Muscle of leg (tissue), 16 donors: ENCODE measurements at places on chromosomes 6 and 20. TPM values are rescaled to one million over a fixed set of nuclear protein-coding genes. Genes with fewer than 3 reads are reported as not detected.

FAM83C gene
- total RNA-seq: not detected

LIME1 gene
- 6.4 TPM for total RNA-seq

TCF21 gene
- under 0.01 TPM for total RNA-seq

ANKRD66 gene
- 0.66 TPM for total RNA-seq

TTBK1 gene
- total RNA-seq: under 0.01 TPM

FUT9 gene
- total RNA-seq: 0.04 TPM

PAQR8 gene
- 4.7 TPM for total RNA-seq

HSPA12B gene
- 18.3 TPM for total RNA-seq

GRCh38 chr20:33007376-33008335, at the start of gene BPIFB2:
TSS of gene BPIFB2 (plus strand) at chr20:33007704. CDS start at chr20:33008575, 871 bp downstream.
- no peak for DNase-seq
- H3K27ac ChIP-seq: no peak within 1 kb of the TSS
- H3K27me3 ChIP-seq: no peaks in the 10 kb centered on the region
- H3K4me1 ChIP-seq: no peaks in the 10 kb centered on the region

DNA sequence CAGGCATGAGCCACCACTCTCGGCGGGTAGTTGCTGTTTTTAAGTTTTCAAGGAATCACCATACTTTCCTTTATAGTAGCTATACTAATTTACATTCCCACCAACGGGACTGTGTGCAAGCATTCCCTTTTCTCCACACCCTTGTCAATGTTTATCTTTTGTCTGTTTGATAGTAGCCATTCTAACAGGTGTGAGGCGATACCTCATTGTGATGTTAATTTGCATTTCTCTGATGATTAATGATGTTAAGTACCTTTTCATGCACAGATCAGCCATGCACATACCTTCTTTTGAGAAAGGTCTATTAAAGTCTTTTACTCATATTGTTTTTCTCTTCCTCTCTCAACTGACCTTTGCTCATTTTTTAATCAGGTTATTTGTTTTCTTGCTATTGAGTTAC, 43.0 kb upstream of the CCND3 start:
- no peak overlapping the region for H3K4me3 ChIP-seq
- no peaks in the 10 kb centered on the region for H3K36me3 ChIP-seq
- H3K27ac ChIP-seq: no peak overlapping the region
- no peaks in the 10 kb centered on the region for H3K27me3 ChIP-seq
- no peak for DNase-seq

DNA sequence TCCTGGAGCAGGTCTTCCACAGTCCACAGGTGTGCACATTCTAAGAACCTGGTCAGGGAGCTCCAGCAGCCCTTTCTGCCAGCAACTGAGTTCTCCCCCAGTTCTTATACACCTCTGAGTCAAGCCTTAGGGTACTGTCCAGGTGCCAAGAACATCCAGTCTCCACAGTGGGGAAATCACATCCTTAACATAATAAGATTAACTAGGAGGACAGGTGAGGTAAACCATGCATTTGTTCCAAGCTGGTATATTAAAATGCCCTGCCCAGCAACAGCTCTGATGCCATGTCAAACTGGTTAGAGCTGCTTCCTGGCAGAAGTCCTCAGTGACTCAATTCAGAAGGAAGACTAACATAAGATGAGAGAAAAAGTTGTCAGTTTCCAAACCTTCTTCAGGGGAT, 303.9 kb upstream of the SGK1 start:
- no peaks in the 10 kb centered on the region for H3K36me3 ChIP-seq
- no peak for DNase-seq
- H3K4me3 ChIP-seq: no peak overlapping the region
- no peaks in the 10 kb centered on the region for H3K27me3 ChIP-seq
- no peaks in the 10 kb centered on the region for H3K4me1 ChIP-seq

- no peaks in the 10 kb centered on the region for H3K4me1 ChIP-seq
- H3K27ac ChIP-seq: no peak overlapping the region
- H3K36me3 ChIP-seq: no peaks in the 10 kb centered on the region
These were observed 1211.1 kb upstream of the GJE1 start for GRCh38 chr6:140921366-140922226.

- peak; percentile 50 for DNase-seq
- peak overlapping the region; percentile 51 for H3K4me3 ChIP-seq
These were observed 9.4 kb upstream of the NCOA7 start for GRCh38 chr6:125781314-125781868.

DNA sequence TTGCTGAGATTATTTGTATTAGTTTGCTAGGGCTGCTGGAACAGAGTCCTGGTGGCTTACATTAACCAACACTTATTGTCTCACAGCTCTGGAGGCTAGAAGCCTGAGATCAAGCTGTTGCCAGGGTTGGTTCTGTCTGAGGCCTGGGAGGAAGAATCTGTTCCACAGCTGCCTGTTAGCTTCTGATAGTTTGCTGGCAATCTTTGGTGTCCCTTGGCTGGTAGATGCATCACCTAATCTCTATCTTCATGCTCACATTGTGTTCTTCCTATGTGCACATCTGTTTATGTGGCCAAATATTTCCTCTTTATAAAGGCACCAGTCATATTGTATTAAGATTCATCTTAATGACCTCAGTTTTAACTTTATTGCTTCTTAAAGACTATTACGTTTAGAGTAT, 19.5 kb downstream of the SF3B5 start:
- H3K27me3 ChIP-seq: peaks cover 2% of the 10 kb centered on the region
- no peaks in the 10 kb centered on the region for H3K4me1 ChIP-seq
- H3K4me3 ChIP-seq: no peak overlapping the region

GRCh38 chr20:44166477-44166876, 20.5 kb downstream of the JPH2 start:
- peaks cover 8% of the 10 kb centered on the region for H3K36me3 ChIP-seq
- no peak overlapping the region for H3K4me3 ChIP-seq
- H3K27ac ChIP-seq: peak overlapping the region; percentile 81
- no peaks in the 10 kb centered on the region for H3K27me3 ChIP-seq
- peaks cover 44% of the 10 kb centered on the region for H3K4me1 ChIP-seq
- DNase-seq: peak; percentile 72

DNA sequence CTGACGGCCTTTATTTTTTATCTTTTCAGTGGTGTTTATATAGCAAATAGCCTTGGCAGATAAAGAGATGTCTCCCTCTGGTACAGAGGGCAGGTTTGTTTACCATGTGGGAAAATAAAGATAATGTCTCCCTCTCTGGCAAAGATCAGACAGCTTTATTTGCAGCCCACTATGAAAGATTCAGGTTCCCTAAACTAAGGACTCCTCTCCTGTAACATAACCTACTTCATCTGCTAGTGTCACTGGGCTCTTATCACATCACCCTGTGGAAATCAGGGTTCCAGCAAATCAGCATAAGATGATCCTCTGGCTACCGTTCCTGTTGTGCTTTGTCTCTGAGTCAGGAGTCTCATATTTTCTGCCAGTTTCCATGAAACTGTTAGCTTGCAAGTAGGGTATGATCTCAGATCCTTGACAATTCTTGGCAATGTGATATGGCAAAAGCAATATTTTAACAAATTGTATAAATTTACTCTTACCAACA, 3.1 kb downstream of the FBXL4 start:
- no peak overlapping the region for H3K4me3 ChIP-seq
- H3K27ac ChIP-seq: no peak overlapping the region
- H3K4me1 ChIP-seq: peaks cover 5% of the 10 kb centered on the region
- DNase-seq: peak; percentile 17
- no peaks in the 10 kb centered on the region for H3K27me3 ChIP-seq
- H3K36me3 ChIP-seq: no peaks in the 10 kb centered on the region

DNA sequence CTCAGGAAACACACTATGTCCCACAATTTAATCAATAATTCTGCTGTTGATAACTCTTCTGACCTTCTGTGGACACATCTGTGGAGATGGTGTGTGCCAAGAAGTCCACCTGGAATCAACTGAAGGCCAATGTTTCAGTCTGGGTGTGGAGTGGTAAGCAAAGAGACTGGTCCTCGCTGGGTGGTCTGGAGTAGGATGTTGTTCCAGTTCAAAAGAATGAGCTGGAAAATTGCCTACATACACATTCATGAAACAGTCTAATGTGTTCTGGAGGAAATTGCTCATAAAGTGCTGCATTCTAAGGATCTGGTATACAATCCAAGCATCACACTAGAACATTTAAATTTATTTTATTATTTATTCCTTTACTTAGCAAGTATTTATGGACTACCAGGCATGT, 33.9 kb upstream of the TBX18 start:
- H3K4me3 ChIP-seq: no peak overlapping the region
- no peaks in the 10 kb centered on the region for H3K27me3 ChIP-seq
- H3K36me3 ChIP-seq: no peaks in the 10 kb centered on the region
- no peaks in the 10 kb centered on the region for H3K4me1 ChIP-seq

GRCh38 chr6:98539741-98540140, 294.6 kb upstream of the POU3F2 start:
- H3K27me3 ChIP-seq: no peaks in the 10 kb centered on the region
- H3K4me3 ChIP-seq: no peak overlapping the region

GRCh38 chr20:51419646-51420045, 122.9 kb downstream of the NFATC2 start:
- no peak overlapping the region for H3K4me3 ChIP-seq
- H3K36me3 ChIP-seq: peaks cover 2% of the 10 kb centered on the region

- no peak overlapping the region for H3K27ac ChIP-seq
- H3K4me1 ChIP-seq: no peaks in the 10 kb centered on the region
- no peaks in the 10 kb centered on the region for H3K36me3 ChIP-seq
These were observed 43.4 kb downstream of the TAF8 start for GRCh38 chr6:42093582-42094329.

- no peak overlapping the region for H3K4me3 ChIP-seq
- peaks cover 15% of the 10 kb centered on the region for H3K4me1 ChIP-seq
- H3K36me3 ChIP-seq: no peaks in the 10 kb centered on the region
- no peak overlapping the region for H3K27ac ChIP-seq
- H3K27me3 ChIP-seq: no peaks in the 10 kb centered on the region
These were observed 86.3 kb upstream of the PMEPA1 start for GRCh38 chr20:57795977-57796560.

DNA sequence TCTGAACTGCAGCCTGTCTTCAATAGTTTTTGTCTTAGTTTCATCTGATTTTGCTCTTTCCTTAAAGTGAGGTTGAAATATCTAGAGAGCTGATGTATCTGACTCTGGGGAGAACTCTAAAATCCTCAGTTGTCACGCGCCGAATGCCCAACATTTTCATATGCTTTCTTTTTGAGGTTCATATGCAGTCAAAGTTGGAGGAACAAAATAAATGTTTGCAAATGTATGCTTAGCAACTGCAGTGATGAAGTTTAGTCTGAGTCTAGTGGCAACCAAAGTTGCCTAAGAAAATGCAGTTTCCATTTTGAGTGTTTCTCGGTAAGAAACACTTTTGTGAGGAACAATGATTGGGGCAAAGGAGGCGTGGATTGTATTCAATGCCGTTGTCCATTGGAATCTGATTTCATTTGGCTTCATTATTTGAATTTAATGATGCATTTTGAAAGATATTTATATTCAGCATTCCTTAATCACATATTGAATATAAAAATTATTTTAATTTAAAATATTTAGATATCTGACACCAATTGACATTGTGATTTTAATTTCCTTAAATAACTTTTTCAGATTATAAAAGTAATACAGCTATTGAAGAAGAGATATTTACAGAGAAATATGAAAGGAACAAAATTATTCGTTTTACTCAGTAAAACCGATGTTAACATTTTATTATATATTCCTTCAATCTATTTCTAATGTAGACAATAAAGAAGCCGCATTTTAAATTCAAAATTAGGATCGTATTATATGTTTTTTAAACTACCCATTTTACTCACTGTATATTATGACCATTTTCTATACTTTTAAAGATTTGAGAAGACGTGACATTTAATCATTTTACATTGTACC, 122.0 kb downstream of the PLEKHG1 start:
- no peak overlapping the region for H3K4me3 ChIP-seq
- no peaks in the 10 kb centered on the region for H3K27me3 ChIP-seq
- no peaks in the 10 kb centered on the region for H3K36me3 ChIP-seq
- peak overlapping the region; percentile 83 for H3K27ac ChIP-seq
- peak; percentile 49 for DNase-seq

GRCh38 chr20:48364688-48365421, 462.9 kb downstream of the PREX1 start:
- no peak overlapping the region for H3K4me3 ChIP-seq
- no peaks in the 10 kb centered on the region for H3K27me3 ChIP-seq
- H3K4me1 ChIP-seq: peaks cover 18% of the 10 kb centered on the region
- no peaks in the 10 kb centered on the region for H3K36me3 ChIP-seq
- DNase-seq: no peak

DNA sequence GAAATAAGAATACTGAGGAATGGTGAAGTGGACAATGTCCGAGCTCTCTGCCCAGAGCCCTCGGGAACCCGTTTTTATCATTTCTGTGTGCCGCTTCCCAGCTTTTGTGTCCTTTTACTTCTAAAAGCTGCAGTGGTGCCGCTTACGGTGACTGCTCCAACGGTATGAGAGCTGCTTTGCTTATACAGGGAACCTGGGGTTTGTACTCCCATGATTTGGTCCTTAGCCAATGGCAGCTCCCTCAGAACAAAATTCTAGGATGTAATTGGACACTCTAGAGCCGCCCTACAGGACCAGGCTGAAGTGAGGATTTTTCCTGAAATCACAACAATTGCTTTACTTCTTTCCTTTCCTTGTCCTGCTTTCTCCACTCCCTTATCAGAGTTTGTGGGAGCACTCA, 24.2 kb upstream of the PCSK2 start:
- peaks cover 3% of the 10 kb centered on the region for H3K4me1 ChIP-seq
- H3K4me3 ChIP-seq: no peak overlapping the region
- no peaks in the 10 kb centered on the region for H3K36me3 ChIP-seq
- peaks cover 8% of the 10 kb centered on the region for H3K27me3 ChIP-seq
- DNase-seq: peak; percentile 12

DNA sequence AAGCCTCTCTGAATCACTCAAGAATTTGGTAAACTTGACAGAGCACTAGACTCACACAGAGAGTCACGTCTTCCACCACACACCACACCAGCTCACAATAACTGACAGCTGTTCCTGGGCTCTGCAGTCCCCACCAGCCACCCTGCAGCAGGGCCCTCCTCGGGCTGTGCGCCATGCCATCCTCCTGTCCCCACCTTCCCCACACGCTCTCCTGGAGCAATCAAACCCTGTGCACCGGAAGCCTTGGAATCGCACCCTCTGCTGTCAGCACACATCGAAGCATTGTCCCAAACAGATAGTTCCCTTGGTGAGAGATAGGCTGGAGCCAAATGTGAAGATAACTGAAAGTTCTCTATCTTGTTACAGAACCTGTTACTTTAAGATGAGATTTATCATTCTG, 191.0 kb downstream of the TBXT start:
- no peaks in the 10 kb centered on the region for H3K4me1 ChIP-seq
- DNase-seq: no peak
- H3K4me3 ChIP-seq: no peak overlapping the region
- H3K36me3 ChIP-seq: no peaks in the 10 kb centered on the region
- H3K27ac ChIP-seq: no peak overlapping the region

DNA sequence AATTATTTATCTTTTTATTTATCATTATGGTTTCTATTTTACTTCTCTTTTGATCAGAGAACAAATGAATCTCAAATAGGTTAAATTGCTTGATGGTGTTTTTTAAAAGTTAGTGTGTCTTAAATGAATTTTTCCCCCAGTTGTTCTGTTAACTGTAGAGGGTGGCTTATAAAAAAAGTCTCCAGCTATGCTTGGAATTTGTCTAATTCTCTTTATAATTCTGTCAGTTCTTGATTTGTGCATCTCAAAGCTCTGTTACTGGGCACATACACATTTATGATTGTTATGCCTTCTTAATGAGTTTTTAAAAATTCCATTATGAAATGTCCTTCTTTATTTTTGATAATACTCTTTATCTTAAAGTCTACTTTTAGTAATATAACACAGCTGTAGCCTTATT, 58.0 kb downstream of the LIN28B start:
- DNase-seq: no peak
- no peaks in the 10 kb centered on the region for H3K27me3 ChIP-seq
- H3K4me1 ChIP-seq: no peaks in the 10 kb centered on the region
- H3K27ac ChIP-seq: no peak overlapping the region
- no peaks in the 10 kb centered on the region for H3K36me3 ChIP-seq
- no peak overlapping the region for H3K4me3 ChIP-seq

- peaks cover 27% of the 10 kb centered on the region for H3K4me1 ChIP-seq
- no peak overlapping the region for H3K4me3 ChIP-seq
- H3K27ac ChIP-seq: peak overlapping the region; percentile 62
- DNase-seq: peak; percentile 53
- no peaks in the 10 kb centered on the region for H3K36me3 ChIP-seq
- no peaks in the 10 kb centered on the region for H3K27me3 ChIP-seq
These were observed 4.2 kb upstream of the CTSZ start for GRCh38 chr20:59010995-59011873.
